A549 treated with Hydrocortisone at 1 μM for 4 hours (cell line): ENCODE measurements at places on chromosomes 11 and 22. TPM values are rescaled to one million over a fixed set of nuclear protein-coding genes. Genes with fewer than 3 reads are reported as not detected.

Gene MYO18B
- 0.05 to 0.08 TPM (median 0.06 TPM) in 5 replicates for total RNA-seq

Gene TBX1
- 2.7 to 4.7 TPM (median 4.0 TPM) in 5 replicates for total RNA-seq

Gene VPREB3
- 0.45 to 1.2 TPM (median 1.1 TPM) in 5 replicates for total RNA-seq

Gene GAB4
- not detected in 5 replicates for total RNA-seq

Gene BAIAP2L2
- 5.3 to 8.0 TPM (median 7.2 TPM) in 5 replicates for total RNA-seq

Gene BIK
- 1.5 to 2.6 TPM (median 1.9 TPM) in 5 replicates for total RNA-seq

Gene CCDC88B
- total RNA-seq: 7.6 to 10.2 TPM (median 9.8 TPM) in 5 replicates

Gene ACP2
- 20.3 to 33.0 TPM (median 21.2 TPM) in 5 replicates for total RNA-seq

Gene MS4A6E
- total RNA-seq: not detected in 5 replicates

Gene NTM
- total RNA-seq: not detected in 5 replicates

Gene TRIM44
- 21.9 to 28.1 TPM (median 23.8 TPM) in 5 replicates for total RNA-seq

Gene MED17
- 20.1 to 25.3 TPM (median 22.7 TPM) in 5 replicates for total RNA-seq

Gene NAA40
- 13.8 to 18.2 TPM (median 15.3 TPM) in 5 replicates for total RNA-seq

Gene MARK2
- 26.9 to 33.7 TPM (median 28.9 TPM) in 5 replicates for total RNA-seq

Gene PATE4
- total RNA-seq: not detected in 5 replicates

Gene C22orf42
- not detected in 5 replicates for total RNA-seq

Gene CNGA4
- 0.05 to 0.10 TPM (median 0.07 TPM) in 4 of 5 replicates, not detected in the other for total RNA-seq

Gene GTSE1
- total RNA-seq: 30.2 to 35.3 TPM (median 32.0 TPM) in 5 replicates

Gene OR52I1
- total RNA-seq: not detected in 5 replicates

Gene SMTNL1
- not detected in 5 replicates for total RNA-seq

Gene APLNR
- total RNA-seq: 0.06 to 0.07 TPM in 2 of 5 replicates, not detected in the others

Gene APOBEC3F
- total RNA-seq: 1.8 to 2.6 TPM (median 1.9 TPM) in 5 replicates
